ENCODE measurements at places on chromosomes 4 and X. TPM values are rescaled to one million over a fixed set of nuclear protein-coding genes. Genes with fewer than 3 reads are reported as not detected.

Gene ZFP42
- 0.26 TPM for total RNA-seq

Gene L1CAM
- 0.99 TPM for total RNA-seq

Gene NCAPG
- total RNA-seq: 10.1 TPM

Gene KCNE5
- total RNA-seq: 0.51 TPM

Gene USP17L15
- not detected for total RNA-seq

Gene AWAT2
- total RNA-seq: not detected

Gene MAGEB10
- total RNA-seq: not detected

Gene OPRPN
- not detected for total RNA-seq

Gene CPE
- 51.7 TPM for total RNA-seq

Gene RBMX2
- total RNA-seq: 37.2 TPM

Gene RAB39B
- total RNA-seq: 3.0 TPM

Gene MAGEA1
- total RNA-seq: not detected

Gene NIPAL1
- under 0.01 TPM for total RNA-seq

Gene RTL3
- not detected for total RNA-seq

Gene HHIP
- total RNA-seq: under 0.01 TPM

Gene BANK1
- total RNA-seq: 0.26 TPM

Gene PAK3
- 1.3 TPM for total RNA-seq

Gene CFAP47
- total RNA-seq: not detected

Gene RASSF6
- total RNA-seq: not detected

Gene GLRB
- total RNA-seq: 25.9 TPM

Gene DOK7
- under 0.01 TPM for total RNA-seq

Gene MRPS18C
- 22.0 TPM for total RNA-seq

Gene TLL1
- total RNA-seq: 0.33 TPM

Gene H2BW2
- not detected for total RNA-seq

Gene SETD7
- total RNA-seq: 80.8 TPM

Data from fibroblast of lung (primary cell).